ENCODE measurements at places on chromosomes 1 and 21.

- no peak for DNase-seq
Observed at GRCh38 chr1:158059984-158060383, 66.5 kb downstream of the KIRREL1 start.

GRCh38 chr1:8903410-8903809 lies 24.9 kb upstream of the ENO1 start:
- DNase-seq, result no peak

- no peak for DNase-seq
Observed at GRCh38 chr1:41483001-41483850, 1.3 kb downstream of the EDN2 start.

- peak; percentile 28 for DNase-seq
Observed at GRCh38 chr1:12616709-12617373, 1.2 kb downstream of the DHRS3 start.

DNA sequence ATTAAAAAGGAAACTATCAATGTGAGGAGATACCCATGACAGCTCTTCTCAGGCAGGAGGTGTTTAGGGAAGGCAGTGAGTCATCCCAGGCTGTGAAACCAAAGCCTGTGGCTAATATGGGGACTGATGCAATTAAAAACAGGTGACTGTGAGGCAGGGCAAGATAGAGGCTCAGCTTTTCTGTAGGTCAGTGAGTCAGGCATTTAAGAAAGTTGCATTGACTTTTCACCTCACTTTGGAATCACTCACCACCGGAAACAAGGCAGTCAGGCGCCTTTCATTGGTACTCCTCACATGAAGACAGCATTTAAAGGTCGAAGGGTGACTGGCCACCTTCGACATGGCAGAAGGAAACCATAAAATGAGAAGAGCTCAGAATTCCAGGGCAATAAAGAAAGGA lies 54.5 kb downstream of the PAPPA2 start:
- no peak for DNase-seq

GRCh38 chr1:210250998-210251679 lies 18.5 kb downstream of the SERTAD4 start:
- no peak for DNase-seq

GRCh38 chr1:94279038-94279437 lies 41.7 kb upstream of the ARHGAP29 start:
- DNase-seq, result no peak

DNA sequence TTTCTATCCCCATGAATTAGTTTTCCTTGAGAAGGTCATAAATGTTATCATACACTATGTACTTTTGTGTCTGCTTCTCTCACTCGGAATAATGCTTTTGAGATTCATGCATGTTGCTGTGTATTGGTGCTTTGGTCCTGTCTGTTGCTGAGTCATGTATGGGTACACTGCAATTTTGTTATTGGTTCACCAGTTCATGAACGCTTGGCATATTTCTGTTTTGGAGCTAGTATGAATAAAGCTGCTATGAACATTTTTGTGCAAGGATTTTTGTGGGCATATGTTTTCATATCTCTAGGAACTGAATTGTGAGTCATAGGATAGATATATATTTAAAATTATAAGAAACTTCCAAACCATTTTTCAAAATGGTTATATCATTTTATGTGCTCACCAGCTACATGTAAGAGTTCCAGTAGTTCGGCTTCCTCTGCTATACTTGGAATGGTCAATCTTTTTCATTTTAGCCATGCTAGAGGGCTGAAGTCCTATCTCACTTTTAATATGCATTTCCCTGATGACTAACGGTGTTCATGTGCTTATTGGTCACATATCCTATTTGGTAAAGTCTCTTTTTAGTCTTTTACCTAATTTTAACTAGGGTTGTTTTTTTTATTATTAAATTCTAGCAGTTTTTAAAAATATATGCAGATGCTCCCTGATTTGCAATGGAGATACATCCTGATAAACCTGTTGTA lies 38.2 kb downstream of the ETS2 start:
- DNase-seq, result no peak

DNA sequence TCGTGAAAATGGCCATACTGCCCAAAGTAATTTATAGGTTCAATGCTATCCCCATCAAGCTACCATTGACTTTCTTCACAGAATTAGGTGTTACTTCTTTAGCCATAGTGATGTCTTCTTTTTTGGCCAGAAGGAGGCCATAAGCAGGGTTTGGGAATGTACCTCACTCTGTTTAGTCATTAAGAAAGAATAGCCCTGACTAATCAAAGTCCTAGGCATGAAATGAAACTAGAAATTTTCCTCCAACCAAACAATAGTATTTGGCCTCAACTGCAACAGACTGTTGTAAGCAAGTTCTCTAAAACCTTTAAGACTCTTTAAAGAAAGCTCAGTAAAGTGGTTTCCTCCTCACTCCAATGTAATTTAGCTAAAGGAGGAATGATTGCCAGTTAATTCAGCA lies 163.9 kb downstream of the AKT3 start:
- DNase-seq, result no peak

- no peak for DNase-seq
Observed at GRCh38 chr21:31993826-31994825, 121.3 kb downstream of the HUNK start.

DNA sequence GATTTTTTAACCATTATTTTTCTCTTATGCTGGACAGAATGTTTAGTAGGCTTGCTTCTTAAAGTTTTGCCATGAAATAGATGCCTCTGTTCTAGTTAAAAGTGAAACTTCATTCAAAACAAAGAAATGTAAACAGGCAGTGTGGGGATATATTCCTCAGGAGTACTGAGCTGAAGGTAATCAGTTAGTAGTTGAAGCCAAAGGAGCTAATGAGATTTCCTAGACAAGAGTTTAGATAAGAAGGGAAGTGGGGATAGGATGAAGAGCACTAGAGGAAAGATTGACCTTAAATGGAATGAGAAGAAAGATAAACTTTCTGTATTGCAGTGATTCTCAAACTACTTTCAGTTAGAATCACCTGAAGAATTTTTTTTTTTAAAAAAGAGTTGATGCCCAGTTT lies 23.9 kb downstream of the PRRC2C start:
- DNase-seq, result no peak

GRCh38 chr21:31332525-31332924 lies 11.5 kb downstream of the TIAM1 start:
- DNase-seq, result no peak

DNA sequence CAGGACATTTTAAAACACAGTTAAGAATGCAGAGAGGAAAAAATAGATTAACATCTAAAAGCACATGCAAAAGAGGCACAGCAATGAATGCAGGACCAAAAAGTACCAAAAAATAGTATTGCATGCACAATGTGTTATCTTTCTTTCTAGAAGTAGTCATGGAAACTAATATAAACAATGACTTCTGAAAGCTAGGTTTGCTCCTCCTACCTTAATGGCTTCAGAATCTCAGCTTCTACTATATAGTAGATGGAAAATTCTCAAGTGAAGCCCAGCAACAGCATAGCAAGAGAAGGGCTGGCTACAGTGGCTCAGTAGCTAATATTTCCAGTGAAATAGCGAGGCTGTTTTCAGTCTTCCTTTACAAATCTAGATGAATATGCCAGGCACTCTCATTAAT lies 125.1 kb downstream of the CRB1 start:
- DNase-seq, result no peak

DNA sequence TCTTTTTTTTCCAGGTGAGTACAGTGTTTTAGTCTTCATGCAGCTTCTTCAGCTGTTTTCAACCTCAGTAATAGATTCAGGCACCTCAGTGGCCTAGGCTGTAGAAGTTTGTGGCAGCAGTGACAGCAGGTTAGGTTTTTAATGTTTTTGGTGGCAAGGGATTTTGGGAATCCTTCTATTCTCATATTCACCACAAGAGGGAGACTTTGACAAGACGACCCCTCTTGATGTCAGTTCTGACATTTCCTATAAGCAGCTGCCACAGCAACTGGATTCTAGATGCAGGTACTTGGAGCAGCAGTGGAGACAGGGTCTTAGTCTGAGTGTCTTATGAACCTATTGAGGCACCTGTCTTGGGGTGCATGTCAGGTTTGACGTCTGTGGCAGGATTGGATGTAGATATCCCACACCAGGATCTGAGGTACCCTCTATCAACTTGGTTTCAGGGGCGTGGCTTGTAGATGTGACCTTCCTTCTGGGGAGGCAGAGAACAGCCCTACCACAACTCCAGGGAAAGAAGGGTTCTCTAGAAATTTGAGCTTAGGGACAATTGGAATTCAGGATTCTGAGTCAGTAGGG lies 1104.2 kb upstream of the TMPRSS15 start:
- DNase-seq, result peak; percentile 52

DNA sequence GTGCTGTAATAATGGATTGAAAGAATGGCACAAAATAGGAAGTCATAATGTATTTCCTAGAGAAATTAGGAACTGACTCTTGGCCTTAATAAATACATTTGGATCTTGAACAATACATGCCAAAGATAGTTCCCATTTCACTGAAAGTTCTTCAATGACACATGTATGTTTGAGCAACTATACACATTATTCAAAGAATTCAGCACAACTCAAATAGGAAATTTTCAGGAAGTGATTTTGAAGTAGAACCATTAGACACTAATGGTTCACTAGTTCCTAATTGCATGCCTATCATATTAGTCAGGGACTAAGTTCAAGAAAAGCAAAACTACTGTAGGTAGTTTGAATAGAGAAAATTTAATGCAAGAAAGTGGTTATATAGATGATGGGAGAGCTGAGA lies 404.7 kb downstream of the LMO4 start:
- no peak for DNase-seq

- DNase-seq, result peak; percentile 49
Observed at GRCh38 chr1:23664837-23665795, 26.5 kb upstream of the RPL11 start.

Measured in hematopoietic multipotent progenitor cell treated with erythropoietin and hydrocortisone succinate and interleukin-3 and kit ligand, for 8 days (in vitro differentiated cells).